Smooth muscle cell of the umbilical artery (primary cell): ENCODE measurements at places on chromosomes 16 and 17. TPM values are rescaled to one million over a fixed set of nuclear protein-coding genes. Genes with fewer than 3 reads are reported as not detected.

The LHX1 gene
- total RNA-seq = not detected in 2 replicates

The CCDC200 gene
- not detected in 2 replicates for total RNA-seq

The BCO1 gene
- total RNA-seq = not detected in 2 replicates

The SLC35G6 gene
- total RNA-seq = not detected in 2 replicates

The ADAD2 gene
- total RNA-seq = not detected in 2 replicates

The TP53TG3F gene
- total RNA-seq = not detected in 2 replicates

The TP53TG3C gene
- not detected in 2 replicates for total RNA-seq

The EXOC3L1 gene
- not detected in 2 replicates for total RNA-seq

The SGCA gene
- 1.5 and 2.1 TPM in 2 replicates for total RNA-seq

The HID1 gene
- total RNA-seq = 0.18 and 0.30 TPM in 2 replicates

The TBC1D3H gene
- total RNA-seq = not detected in 2 replicates

The GPATCH8 gene
- 21.7 and 24.6 TPM in 2 replicates for total RNA-seq

The CSH1 gene
- not detected in 2 replicates for total RNA-seq

The MYCBPAP gene
- 0.59 and 0.74 TPM in 2 replicates for total RNA-seq

The IRX3 gene
- 0.32 and 1.8 TPM in 2 replicates for total RNA-seq

The NACA2 gene
- not detected in 2 replicates for total RNA-seq

The GDPD3 gene
- total RNA-seq = 0.59 and 0.78 TPM in 2 replicates

The OTOP3 gene
- total RNA-seq = not detected in 2 replicates

The P2RX1 gene
- 4.8 and 17.3 TPM in 2 replicates for total RNA-seq

The ABCA6 gene
- total RNA-seq = 1.3 and 4.5 TPM in 2 replicates

The PRCD gene
- total RNA-seq = 1.2 and 1.5 TPM in 2 replicates

The RAB26 gene
- 2.3 and 3.0 TPM in 2 replicates for total RNA-seq
